ENCODE measurements at places on chromosomes 3 and 15.

DNA sequence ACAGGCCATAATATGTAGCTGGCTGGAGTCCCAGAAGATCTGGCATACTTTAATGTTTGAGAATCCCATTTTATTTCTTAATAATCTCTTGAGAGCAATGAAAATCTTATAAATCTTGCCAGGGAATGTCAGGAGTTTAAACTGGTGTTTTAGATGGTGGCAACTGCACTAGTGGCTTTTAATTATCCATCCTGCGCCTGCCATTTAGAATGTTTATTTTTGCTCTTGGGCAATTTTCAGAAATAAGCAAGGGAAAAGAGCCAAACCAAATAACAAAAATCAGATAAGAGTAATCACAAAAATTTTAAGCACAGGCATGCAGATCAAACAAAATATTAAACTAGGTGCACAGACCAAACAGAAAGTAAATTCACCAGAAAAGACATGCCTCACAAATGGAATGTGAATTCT, 41.9 kb upstream of the UBP1 start:
- DNase-seq, result no peak

- peak; percentile 90 for DNase-seq
These were observed 32.8 kb downstream of the AKAP13 start for GRCh38 chr15:85412956-85413854.

DNA sequence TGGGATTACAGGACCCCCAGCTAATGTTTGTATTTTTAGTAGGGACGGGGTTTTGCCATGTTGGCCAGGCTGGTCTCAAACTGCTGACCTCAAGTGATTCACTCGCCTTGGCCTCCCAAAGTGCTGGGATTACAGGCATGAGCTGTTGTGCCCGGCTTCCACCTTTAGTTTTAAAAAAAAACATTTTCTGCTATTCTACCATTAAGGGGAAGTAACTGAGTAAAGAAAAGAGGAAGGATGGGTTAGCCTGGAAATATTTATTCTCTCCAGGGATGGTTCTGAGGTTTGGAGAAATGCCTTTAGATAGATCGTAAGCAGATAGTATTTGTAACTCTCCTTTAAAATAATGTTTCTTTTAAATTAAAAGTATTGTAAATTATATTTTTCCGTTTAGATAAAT, 3.1 kb downstream of the AP4E1 start:
- DNase-seq, result peak; percentile 81

GRCh38 chr3:40042752-40043443, 233.5 kb downstream of the MYRIP start:
- no peak for DNase-seq

DNA sequence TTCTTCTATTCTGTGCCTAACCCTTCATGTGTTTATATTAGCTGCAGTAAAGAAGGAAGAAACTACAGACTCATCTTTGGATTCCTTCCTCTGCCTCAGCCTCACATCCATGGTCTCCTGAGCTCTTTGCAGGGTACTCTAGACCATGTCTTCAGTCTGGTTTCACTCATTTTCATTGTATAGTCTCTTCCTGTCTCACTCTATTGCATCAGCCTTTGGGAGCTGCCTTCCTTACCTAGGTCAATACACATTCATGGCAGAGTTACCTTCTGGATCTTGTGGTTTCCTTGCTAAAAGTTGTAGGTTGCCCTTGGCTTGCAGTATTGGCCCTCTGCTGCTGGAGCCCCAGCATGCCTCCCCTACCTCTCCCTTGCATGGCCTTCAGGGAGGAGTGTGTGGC, 31.5 kb upstream of the SCAANT1 start:
- peak; percentile 50 for DNase-seq

- no peak for DNase-seq
These were observed 51.0 kb downstream of the VGLL4 start for GRCh38 chr3:11592445-11593298.

DNA sequence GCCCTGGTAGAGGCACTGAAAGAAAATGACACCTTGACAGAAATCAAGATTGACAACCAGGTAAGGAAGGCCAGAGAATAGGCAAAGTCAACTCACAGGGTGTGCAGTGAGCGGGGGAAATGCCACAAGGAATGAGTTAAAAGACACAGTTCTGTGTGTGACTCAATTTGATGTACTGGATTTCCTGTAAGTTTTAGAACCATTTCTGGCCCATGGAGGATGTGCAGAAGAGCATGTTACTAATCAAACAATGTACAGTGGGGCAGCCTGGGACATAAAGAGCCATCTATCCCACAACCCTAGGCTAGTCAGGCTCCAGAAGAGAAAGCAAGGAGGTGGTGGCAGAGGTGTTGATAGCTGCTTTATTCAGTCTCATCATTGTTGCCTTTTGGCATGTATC, 31.2 kb upstream of the TMOD3 start:
- no peak for DNase-seq

DNA sequence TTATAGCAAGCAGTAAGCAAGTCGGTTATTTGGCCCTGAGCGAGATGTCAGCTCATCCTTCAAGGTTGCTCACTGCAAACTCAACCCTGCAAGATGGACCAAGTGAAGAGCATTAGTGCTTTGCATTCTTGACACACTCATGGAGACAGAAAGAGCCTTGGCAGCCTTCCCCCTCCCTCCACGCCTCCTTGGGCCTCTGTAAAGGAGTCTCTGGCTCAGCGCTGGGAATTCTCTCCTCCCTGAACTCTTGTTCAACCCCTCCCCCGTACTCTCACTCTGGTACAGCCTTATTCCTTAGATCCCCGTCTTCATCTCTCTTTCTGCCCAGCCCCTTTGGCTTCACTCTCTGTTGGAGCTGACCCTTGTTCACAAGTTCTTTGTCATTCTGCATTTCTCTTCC, 2.2 kb upstream of the CX3CR1 start:
- DNase-seq, result no peak

DNA sequence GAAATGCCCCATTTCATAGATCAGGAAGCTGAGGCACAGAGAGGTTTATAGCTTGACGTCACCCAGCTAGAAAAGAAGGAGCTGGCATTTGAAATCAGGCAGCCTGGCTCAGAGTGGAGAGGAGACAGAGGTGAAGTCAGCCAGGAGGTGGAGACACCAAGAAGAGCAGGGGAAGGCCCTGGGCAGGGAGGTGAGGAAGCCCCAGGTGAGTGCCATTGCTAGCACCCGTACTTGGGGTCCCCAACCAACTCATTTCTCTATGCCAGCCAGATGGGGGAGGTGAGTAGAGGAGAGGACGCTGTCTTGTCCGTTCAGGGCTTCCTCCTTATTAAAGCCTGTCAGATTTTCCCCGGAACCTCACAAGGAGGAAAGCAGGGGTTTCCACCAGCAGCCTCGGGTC, 149.6 kb upstream of the TLE3 start:
- DNase-seq, result no peak

- DNase-seq, result no peak
These were observed 878.8 kb downstream of the NAALADL2 start for GRCh38 chr3:175737646-175738572.

GRCh38 chr3:4228295-4228694, 74.9 kb upstream of the SETMAR start:
- no peak for DNase-seq

DNA sequence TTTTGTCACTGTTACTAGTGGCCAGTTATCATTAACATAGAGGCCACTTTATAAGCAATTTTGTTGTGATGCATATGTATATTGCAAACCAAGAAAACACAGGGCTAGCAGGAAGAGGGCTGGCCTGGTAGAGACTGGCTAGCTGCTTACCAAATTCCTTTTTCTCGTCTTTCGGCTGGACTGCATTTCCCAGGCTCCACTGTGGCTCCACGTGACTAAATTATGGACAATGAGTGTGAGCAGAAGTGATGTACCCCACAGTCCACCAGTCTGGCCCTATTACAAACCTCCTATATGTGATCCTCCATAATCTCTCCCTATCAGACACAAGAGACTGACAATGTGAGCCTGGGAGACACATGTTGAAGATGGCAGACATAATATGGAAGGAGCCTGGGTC, 257.0 kb downstream of the MFSD1 start:
- no peak for DNase-seq

- no peak for DNase-seq
These were observed 357.1 kb upstream of the PROK2 start for GRCh38 chr3:72142028-72142427.

- no peak for DNase-seq
These were observed 36.2 kb downstream of the CHST2 start for GRCh38 chr3:143155756-143156155.
